ENCODE measurements at places on chromosomes 12 and 14.

DNA sequence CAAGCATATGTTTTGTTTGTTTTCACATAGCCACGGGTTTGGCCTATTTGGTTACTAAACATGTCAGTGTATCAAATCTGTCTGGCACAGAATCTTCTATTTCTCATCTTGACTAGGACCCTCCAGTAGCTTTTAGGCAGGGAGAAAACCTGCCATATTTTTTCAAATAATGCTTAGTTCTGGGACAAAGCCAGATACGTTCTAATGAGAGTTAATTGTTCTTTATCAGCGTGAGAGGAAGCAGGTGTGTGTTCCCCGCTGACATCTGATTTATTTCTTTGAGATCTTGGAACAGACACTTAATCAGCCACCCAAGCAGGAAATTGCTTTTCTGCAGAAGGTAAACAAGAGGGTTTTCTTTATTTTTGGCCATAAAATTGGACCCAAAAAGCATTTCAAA lies 54.8 kb downstream of the GOLGA5 start:
- no peak for DNase-seq

- no peak for DNase-seq
Observed at GRCh38 chr12:59780605-59781135, 184.8 kb downstream of the SLC16A7 start.

DNA sequence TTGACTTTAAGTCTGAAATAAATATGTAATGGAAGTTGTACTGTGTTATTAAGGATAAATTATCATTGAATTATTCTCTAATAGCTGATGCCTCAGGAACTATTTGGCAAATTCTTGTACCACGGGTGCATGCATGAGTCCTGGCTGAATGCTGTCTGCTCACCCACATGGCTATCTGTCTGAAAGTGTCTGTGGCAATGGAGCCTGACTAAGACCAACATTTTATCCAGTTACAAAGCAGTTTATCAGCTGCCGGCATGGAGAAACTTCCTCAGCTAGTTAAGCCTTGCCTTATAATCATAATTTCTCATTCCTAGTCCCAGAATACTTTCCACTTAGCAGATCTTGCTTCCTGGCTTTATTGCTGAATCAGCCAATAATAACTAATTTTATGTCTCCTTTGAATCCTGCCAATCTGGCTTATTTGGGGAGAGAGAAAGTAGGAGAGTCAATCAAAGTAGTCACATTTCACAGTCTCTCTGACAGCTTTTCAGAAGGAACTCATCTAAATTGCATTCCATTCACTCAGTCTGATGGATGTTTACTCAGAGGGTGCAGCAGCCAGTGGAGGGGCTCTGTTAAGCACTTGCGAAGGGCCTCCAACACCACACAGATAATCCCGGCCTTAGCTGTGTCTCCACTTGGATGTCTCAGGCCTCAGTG lies 280.6 kb upstream of the CLEC14A start:
- DNase-seq: no peak

GRCh38 chr12:31737345-31737744 lies 8.5 kb upstream of the AMN1 start:
- DNase-seq: no peak

- DNase-seq: no peak
Observed at GRCh38 chr14:22456998-22457594, 131.9 kb downstream of the DAD1 start.

- DNase-seq: no peak
Observed at GRCh38 chr14:89912667-89913211, 41.8 kb downstream of the EFCAB11 start.

DNA sequence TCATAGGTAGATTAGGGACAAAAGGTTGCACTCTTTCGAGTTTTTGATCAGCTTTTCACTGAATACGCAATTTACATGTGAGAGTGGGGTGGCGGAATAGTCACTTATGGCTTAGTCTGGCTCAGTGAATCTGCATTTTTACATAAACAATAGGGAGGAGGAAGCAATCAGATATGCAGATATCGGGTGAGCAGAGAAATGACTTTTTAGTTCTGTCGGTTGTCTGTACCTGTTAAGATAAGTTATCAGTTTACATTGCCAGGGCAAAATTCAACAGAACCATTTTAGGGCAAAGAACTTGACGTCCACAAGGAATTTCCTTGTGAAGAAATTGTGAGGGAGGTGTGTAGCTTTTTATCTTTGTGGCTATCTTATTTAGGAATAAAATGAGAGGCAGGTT lies 15.4 kb upstream of the EGLN3 start:
- no peak for DNase-seq
